ENCODE measurements at places on chromosomes 7 and 10.

DNA sequence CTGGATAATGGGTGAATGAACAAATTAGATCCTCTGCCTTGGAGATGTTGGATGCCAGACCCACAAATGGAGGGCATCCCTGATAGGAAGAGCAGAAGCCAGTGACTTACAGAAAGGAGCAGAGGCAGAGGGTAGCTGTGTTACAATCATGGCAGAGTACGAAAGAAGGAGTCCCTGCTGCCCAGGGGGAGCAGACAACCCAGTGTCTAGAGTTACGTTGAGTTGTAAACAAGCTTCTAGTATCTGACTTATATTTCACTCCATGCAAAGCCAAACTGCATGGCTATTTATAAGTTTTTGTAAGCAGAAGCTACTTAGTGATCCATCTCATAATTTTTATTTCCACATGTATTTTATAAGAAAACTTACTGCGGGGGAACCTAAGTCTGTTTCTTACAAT, 56.2 kb upstream of the A1CF start:
- no peak for DNase-seq

GRCh38 chr10:119461923-119462322, 80.6 kb downstream of the RGS10 start:
- no peak for DNase-seq

- no peak for DNase-seq
Observed at GRCh38 chr7:128937647-128938543, at the start of gene IRF5. IRF5 (plus strand) TSS chr7:128937927; CDS start chr7:128942082, 4,155 bp downstream.

GRCh38 chr10:55426138-55426537, 625.1 kb upstream of the PCDH15 start:
- no peak for DNase-seq

DNA sequence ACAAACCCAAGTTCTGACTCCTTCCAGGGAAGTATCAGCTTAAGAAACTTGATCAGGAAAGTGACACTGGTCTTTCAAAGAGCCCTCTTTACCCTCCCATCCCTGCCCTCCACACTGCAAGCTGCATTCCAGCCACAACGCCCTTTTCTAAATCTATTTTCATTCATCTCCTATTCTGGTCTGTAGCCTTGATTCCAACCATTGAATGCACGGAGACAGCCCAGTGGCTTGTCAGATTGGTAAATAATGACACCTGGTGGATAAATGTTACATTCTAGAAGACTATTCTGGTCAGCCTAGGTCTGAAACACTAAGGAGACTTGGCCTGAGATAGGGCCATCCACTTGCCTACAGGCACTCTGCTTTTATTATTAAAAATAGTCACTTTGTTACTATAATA, 20.9 kb downstream of the MORN4 start:
- no peak for DNase-seq

GRCh38 chr10:1153251-1153763, 97.1 kb downstream of the WDR37 start:
- no peak for DNase-seq

DNA sequence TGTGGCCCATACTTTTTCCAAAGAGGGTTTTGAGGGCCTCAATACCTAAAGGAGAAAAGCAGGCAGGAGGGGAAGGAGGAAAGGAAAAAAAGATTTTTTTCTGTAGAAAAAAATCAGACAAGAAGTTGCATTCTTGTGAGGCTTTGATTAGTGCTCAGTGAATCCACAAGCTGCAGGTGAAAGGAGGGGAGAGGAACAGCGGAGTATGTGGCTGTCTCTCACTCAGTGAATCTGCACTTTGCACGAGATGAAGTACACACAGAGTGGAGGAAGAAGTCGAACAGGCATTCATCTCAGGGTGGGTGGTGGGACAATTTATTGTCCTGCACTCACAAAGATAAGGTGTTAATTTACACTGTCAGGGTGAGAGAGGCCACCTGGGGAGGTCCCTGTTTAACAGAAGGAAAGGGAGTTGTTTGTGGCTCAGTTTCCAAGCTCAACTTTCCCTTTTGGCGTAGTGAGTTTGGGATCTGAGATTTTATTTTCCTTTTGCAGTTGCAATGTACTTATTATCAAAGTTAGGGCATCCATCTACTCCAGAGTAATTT, 49.0 kb upstream of the VIPR2 start:
- no peak for DNase-seq

DNA sequence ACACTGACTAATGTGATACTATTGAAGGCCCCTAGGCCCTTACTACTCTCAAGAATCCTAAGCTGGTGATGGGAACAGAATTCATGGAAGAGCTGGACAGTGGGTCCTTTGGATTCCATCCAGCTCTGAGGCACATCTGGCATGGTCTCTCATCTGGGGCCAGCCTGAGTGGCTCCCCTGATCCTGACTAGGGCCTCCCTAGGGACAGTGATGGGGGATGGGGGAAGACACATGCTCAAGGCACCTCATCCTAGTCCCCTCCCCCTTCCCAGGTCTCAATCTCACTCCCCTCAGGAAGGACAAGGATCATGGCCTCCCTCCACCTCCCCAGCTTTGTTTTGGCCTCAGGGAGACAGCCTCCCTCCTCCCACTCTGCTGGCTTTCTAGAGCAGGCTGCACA, 1.8 kb downstream of the KCNIP2 start:
- peak; percentile 52 for DNase-seq

GRCh38 chr10:35611750-35612149, 6.6 kb downstream of the GJD4 start:
- DNase-seq, result no peak

DNA sequence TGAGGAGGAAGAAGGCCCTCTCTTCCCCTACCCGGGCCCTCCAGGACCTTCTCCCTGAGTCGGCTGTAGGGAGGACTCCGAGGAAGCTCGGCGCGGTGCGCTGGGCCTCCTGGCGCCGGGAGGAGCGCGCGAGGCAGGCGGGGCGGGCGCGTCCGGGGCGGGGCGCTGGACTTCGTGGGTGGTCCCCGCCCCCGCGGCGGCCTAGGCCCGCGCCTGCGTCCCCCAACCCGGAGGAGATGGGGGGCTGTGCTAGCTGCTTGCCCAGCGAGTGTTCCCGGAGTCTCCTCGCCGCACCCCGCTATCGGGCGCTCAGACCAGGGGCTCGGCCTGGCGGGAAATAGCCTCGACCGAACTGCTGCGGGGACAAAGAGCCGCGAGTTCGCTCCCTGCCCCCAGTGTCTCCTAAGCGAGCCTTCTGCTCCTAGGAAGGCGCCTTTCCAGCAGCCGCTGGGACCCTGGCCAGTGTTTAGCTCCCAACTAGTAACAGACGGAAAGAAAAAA, 19.2 kb upstream of the SMO start:
- DNase-seq, result peak; percentile 84

DNA sequence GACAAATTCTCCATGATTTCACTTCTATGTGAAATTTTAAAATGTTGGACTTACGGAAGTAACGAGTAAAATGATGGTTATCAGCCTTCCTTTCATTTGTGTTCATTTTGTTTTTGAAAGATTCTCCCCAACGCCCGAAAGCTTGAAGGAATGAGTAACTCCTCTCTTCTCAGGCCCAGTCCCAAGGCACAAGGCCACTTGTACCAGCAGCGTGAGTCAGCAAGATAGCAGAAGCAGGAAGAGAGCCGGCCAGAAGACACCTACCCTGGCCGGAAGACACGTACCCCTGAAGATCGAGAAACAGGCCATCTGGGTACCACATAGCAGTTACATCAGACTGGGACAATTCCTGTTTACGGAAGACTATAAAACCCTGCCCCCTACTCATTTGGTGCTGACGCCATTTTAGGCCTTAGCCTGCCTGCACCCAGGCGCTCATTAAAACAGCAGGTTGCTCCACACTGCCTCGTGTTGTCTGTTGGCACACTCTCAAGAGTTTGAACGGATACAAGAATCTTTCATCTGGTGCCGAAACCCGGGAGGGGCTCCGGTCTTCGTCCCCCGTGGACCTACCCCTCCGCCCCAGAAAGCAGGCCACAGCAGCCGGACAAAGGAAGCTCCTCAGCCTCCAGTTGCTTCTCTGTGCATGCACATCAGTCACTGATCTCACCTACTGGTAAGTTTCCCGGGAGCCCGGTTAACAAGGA, 60.4 kb downstream of the LRRC17 start:
- no peak for DNase-seq

- no peak for DNase-seq
Observed at GRCh38 chr10:102948176-102948575, 30.1 kb downstream of the CNNM2 start.

GRCh38 chr10:10782603-10783002, 235.1 kb upstream of the CELF2 start:
- no peak for DNase-seq

DNA sequence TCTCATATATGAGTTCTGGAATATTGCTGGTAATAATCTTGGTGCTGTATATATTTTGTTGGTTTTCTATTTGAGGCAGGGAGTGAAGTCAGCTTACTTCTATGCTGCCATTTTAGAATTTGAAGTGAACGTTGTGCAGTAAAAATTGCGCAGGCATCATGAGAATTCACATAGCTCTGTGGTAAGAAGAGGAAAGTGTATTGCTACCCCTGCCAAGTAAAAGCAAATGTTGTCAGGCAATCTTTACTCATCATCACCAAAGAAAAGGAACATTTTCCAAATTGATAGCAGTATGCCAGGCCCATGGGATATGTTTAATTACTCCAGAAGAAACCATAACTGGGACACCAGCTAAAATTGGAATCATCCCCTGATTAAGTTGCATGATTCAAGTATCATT, 13.4 kb downstream of the FEZF1 start:
- no peak for DNase-seq

All from posterior cingulate gyrus (tissue), 11 donors.